ENCODE measurements at places on chromosomes 6 and 20.
A peak's percentile ranks its signal among the peaks of the same experiment; 100 is the strongest.

- DNase-seq = no peak
Measured at GRCh38 chr20:24634855-24635254, 165.4 kb downstream of the SYNDIG1 start.

DNA sequence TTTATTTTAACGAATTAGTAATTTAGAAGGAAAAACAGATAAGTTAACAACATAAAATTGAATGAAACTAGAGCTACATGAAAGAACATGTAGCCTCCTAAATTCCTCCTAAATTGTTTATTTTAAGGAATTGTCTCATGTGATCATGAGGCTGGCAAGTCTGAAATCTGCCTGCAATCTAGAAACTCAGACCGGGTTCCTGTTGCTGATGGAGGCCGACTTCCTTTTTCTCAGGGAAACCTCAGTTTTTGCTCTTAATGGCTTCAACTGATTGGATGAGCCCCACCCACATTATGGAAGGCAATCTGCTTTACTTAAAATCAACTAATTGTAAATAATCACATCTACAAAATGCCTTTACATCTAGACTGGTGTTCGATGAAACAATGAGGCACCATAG, 267.6 kb upstream of the PRND start:
- no peak for DNase-seq

GRCh38 chr20:34363062-34363464, at the start of gene ITCH:
Gene ITCH, plus strand, starts transcription at chr20:34363273. Its CDS starts 30,539 bp downstream, at chr20:34393812.
- DNase-seq = peak; percentile 71

- DNase-seq = no peak
Measured at GRCh38 chr6:167750956-167751358, 75.8 kb upstream of the AFDN start.

GRCh38 chr20:11951696-11952095, 34.0 kb downstream of the BTBD3 start:
- DNase-seq = no peak

DNA sequence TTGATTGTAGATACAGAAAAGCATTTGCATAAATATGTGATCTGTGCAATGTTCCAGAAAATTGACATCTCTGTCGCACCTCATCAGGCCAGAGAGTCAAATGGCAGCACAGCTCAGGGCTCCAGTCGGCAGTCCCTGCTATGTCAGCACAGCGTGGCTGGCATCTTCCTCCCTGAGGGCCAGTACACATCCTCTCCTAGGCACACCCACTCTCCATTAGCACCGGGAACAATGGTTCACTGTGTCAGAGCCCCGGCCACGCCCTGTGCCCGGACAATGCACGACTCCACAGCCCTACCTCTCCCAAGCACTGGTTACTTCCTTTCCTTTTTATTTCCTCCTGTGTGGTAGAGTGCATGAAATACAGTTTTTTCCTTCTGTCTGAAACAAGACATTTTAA, 114.9 kb downstream of the FOXC1 start:
- no peak for DNase-seq

GRCh38 chr6:41453244-41453643, 92.9 kb upstream of the FOXP4 start:
- DNase-seq = no peak

- no peak for DNase-seq
Measured at GRCh38 chr20:62119591-62120364, 2.5 kb upstream of the LSM14B start.

DNA sequence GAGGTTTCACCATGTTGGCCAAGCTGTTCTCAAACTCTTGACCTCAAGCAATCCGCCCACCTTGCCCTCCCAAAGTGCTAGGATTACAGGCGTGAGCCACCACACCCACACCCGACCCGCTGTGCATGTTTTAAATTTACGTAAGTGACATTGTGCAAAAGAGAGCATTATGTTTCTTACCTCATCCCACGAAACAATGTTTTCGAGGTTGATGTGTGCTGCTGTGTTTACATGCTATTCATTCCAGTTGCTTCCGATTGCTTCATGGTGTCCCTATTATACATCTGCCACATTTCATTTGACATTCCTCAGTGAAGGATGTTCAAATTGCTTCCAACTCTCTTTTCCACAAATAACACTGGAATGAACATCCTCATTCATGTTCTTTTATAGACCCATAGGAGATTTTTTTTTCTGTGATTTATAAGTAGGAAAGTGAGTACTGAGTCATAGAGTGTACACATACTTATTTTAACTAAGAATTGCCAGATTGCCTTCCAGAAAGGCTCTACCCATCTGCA, 403.9 kb upstream of the JARID2 start:
- no peak for DNase-seq

GRCh38 chr6:139538366-139538765, 163.9 kb upstream of the CITED2 start:
- DNase-seq = no peak

DNA sequence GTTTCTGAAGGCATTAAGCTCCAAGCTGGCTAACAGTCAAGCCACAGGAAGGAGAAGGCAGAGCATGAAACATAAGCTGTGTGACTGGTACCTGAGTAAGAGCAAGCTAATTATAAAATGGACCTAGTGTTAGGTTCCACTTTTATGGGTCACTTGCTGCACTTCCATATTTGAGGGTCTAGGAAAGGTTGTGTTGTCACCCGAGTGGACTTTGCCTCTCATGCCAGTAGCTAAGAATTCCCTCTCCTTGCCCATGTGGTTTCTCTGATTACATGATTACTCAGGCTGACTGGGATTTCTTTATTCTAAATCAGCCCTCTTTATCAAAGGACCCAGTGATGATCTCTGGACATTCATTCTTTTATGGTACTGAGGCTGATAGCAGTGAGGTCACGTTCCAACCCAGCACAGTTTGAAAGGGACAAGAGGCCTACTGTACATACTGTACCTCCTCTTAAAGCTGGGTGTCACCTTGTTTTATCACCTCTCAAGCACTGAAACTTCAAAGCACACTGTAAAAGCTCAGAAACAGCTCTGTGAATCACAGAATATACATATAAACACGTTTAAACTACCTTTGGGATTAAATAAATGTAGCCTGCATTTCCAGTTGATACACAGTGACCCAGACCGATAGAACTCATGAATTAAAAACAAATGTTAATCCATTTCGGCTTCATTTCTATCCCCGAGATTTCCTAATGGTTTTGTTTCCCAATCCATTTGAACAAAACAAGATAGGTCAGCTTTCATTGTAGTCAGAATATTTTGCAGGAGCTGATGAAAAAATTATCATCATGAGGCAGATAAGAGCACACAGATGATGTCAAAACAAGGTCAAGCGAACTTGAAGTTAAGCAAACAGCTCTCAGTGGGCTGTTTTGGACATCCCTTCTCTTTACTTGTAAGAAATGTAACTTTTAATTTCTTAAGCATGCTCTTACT, 96.5 kb downstream of the ALDH8A1 start:
- DNase-seq = no peak

DNA sequence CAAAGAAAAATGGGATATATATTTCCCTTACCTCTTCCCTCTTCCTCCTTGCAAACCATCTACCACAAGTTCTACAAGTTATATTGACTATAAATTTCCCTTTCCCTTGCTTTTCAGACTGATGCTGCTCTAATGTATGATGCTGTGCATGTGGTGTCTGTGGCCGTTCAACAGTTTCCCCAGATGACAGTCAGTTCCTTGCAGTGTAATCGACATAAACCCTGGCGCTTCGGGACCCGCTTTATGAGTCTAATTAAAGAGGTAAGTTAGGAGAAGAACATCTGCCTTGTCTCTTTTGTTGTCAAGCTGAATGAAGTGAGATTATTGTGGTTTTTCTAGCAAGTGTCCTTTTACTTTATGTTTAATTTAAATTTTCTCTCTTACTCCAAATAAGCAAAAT, 406.0 kb downstream of the GRIK2 start:
- DNase-seq = no peak

- DNase-seq = no peak
Measured at GRCh38 chr20:7765221-7765620, 175.0 kb downstream of the HAO1 start.

DNA sequence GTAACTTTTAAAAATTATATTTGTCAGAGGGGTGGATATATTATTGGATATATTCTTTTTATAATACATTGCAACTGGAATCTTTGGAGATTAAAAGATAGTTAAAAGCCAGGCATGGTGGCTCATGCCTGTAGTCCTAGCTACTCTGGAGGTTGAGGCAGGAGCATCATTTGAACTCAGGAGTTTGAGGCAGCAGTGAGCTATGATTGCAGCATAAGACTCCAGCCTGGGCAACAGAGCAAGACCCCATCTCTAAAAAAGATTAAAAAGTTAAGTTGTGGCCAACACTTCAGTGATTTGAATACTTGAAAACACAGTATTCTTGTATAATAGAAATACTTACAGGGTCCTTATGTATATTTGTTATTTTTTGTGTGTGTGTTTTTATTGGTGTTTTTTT, 15.2 kb downstream of the MAPRE1 start:
- no peak for DNase-seq

- DNase-seq = no peak
Measured at GRCh38 chr6:25431306-25431974, 152.3 kb downstream of the CARMIL1 start.

DNA sequence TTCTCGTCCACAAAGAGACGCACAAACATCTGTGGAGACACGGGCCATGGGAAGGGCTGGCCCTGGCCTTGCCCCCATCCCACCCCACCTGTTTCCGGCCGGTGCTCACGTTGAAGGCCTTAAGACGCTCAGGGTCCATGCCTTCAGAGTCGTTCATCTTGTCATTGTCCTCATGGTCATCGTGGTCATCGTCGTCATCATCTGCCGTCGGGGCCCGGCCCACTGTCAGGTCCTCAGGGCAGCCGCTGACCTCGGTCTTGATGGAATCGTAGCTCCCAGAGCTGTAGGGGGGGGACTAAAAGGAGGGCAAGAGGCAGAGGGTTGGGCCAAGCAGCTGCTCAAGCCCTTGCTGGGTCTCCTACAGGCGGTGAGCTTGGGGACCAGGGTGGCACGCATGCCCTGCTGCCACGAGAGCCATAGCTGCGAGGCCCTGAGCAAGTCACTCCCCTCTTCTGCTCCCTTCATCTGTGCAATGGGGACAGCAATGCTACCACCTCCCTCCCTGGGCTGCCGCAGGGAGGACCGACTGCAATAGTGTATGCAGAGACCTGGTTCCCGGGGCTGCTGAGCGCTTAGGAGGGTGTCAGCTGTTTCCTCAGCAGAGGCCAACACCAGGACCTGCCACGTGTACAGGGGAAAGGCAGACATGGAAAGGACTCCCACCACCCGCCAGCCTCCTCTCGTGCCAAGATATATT, 95.5 kb downstream of the ASXL1 start:
- no peak for DNase-seq

GRCh38 chr6:112307707-112308106, 39.4 kb upstream of the RFPL4B start:
- no peak for DNase-seq

GRCh38 chr20:51565298-51566144, 23.0 kb upstream of the NFATC2 start:
- DNase-seq = no peak

DNA sequence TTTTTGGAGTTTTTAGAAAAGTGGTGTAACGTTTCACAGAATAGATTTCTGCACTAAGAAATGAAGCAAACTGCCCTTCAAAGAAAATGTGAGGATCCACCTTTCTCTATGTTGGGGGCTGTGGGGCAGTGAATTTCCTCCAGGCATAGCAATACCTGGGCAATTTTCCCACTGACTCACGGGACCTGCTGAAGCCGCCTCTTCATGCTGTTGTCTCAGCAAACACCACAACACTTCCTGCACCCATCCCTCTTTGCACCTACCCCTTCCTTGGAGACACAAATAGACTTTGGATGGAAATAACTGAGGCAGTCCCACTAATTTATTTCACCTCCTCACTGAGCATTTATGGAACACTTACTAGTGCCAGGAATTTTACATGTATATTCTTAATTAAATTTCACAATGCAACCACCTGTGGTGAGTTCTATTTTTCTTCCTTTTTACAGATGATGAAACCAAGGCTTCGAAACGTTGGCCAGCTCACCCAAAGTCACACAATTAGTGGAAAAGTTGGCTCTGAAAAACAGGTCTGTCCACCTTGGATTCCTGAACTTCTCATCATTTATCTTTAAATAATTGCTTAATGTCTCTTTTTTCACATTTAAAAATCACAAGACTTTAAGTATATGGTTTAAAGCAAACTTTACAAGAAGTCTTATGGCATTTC, 17.2 kb upstream of the ADGRF1 start:
- DNase-seq = no peak

- no peak for DNase-seq
Measured at GRCh38 chr20:36465109-36466080, 75.9 kb upstream of the MYL9 start.

DNA sequence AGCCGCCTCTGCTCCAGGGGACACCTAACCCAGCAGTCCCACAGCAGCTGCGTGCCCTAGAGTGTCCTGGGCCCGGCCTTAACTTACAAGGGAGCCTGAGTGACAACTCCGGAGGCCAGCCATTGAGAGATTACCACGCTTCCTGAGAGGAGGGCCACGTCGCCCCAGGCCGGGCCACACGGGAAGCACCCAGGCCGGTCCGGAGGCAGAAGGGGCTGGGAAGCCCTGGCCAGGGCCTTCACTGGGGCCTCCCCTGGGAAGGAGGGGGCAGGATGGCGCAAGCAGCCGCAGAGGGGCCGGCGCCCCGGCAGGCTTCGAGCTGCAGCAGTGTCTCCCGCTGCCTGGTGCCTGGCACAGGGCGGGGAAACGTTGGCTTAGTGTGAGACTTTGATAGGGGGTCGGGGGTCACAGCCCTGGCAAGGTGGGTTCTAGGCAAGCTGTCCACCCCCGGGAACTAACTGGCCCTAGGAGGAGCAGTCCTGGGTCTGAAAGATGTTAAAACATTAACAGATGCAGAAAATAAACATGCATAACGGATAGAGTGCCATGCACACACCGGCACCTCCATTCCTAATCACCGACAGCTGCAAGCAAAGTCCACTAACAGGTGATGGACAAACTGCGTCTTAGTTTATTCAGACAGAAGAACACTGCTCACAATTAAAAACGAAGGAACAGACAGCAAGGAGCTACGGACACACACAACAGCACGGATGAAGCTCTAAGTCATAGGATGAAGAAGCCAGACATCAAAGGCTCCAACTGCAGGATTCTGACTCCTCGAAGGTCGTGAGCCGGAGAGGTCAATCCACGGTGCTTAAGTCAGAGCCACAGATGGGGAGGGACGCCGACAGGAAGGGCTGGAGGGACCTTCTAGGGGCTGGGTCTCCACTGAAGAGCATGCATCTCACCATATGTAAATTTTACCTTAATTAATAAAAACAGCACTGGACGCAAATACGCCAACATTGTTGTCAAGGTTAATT, 17.4 kb downstream of the CHRNA4 start:
- no peak for DNase-seq

DNA sequence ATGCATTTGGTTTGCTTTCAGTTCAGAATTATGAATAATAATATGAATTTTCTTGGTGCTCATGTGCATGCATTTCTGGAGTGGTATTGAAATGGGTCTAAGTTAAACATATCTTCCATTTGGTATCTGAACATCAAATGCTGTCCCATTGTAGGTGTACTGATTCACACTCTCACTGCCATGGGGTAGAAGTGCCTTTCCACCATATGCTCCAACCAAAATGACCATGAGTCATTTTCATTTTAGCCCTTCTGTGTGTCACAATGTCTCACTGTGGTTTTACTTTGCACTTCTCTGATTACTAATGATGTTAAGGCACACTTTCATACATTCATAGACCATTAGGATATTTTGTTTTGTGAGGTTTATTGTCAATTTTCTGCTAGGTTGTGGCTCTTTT, 211.9 kb downstream of the HAO1 start:
- DNase-seq = no peak

- DNase-seq = no peak
Measured at GRCh38 chr6:161244725-161245124, 29.1 kb downstream of the AGPAT4 start.

- no peak for DNase-seq
Measured at GRCh38 chr20:61442718-61443117, 190.7 kb downstream of the CDH4 start.

Data from SIG-M5 (cell line).